Tongue (tissue), 3 donors: ENCODE measurements at places on chromosomes 4 and X. TPM values are rescaled to one million over a fixed set of nuclear protein-coding genes. Genes with fewer than 3 reads are reported as not detected.

DNA sequence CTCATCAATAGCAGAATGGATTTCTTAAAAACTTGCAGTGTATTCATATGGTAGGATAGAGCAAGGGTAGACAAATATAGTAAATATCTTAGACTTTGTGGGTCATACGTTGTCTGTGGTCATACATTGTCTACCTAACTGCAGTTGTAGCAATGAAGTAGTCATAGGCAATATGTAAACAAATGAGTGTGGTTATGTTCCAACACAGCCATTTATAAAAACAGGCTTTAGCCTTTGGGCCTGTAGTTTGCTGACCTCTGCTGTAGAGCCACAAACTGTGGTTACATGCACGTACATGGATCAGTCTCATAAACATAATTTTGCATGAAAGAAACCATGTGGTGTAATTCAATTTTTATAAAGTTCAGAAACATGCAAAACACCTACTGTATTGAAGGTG is 98.9 kb downstream of the LARP1B start:
- no peak for DNase-seq

GRCh38 chrX:133640161-133641015 is 225.1 kb upstream of the GPC4 start:
- no peak for DNase-seq

- DNase-seq = peak; percentile 64
Observed at GRCh38 chr4:80931631-80932081, 98.9 kb upstream of the BMP3 start.

- DNase-seq = no peak
Observed at GRCh38 chr4:14726877-14727361, 275.4 kb upstream of the CPEB2 start.

- no peak for DNase-seq
Observed at GRCh38 chrX:13120017-13120416, 75.6 kb upstream of the FAM9C start.

DNA sequence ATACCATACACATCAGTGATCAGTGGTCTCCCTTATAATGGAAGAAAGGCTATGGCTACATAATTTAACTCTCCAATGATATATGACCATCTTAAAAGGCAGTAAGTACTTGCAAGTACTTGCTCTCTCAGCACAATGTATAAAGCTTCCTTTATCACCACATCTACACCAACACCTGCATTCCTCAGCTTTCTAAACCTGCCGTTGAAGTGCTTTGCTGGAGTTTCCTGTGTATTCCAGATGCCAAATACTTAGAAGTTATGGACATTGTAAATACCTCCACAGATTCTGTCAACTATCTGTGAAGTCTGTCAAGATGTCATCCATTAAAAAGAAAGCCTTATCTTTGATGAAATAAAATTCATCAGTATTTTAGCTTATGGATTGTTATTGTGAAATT is 335.0 kb upstream of the GALNTL6 start:
- DNase-seq = no peak

PCDH19 gene
- total RNA-seq = 2.9 TPM

F9 gene
- total RNA-seq = not detected

ERAS gene
- not detected for total RNA-seq

MAD2L1 gene
- total RNA-seq = 5.8 TPM
